HS-27A (cell line): ENCODE measurements at places on chromosomes 3 and 15.

- DNase-seq: no peak
These were observed 38.8 kb upstream of the TNFSF10 start for GRCh38 chr3:172561897-172562640.

DNA sequence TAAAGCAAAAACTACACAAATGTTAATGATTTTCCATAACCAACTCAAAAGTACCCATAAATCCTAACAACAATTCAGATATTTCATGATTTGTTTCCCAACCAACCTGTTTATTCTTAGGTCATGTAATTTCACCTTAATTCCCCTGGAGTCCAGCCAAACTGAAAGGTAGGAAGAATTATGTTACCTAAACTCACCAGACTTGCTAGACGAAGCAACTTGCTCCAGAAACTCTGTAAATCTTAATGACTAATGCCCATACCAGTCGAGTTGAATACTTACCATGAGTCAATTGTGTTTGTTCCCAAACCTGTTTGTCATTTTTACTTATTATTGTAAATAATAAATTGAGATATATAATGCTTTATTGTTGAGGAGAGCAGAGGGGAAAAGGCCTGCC is 1030.0 kb downstream of the TBL1XR1 start:
- DNase-seq: no peak

DNA sequence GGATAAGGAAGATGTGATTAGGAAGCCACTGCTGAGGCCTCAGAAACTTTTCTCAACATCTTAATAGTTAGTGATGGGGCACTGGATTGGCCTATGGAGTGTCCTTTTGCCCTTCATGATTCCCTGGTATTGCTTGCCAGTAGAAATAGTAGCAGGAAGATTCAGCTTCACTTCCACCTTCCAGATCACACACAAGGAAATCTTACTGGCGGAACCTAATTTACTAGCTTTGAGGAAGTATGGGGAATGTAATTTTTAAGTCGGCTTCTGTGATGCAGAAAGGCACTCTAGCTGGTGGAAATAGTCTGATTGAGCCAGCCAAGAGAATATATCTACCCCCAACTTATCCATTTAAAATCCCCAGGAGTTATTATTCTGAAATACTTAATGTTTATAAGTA is 46.5 kb downstream of the LPP start:
- no peak for DNase-seq

DNA sequence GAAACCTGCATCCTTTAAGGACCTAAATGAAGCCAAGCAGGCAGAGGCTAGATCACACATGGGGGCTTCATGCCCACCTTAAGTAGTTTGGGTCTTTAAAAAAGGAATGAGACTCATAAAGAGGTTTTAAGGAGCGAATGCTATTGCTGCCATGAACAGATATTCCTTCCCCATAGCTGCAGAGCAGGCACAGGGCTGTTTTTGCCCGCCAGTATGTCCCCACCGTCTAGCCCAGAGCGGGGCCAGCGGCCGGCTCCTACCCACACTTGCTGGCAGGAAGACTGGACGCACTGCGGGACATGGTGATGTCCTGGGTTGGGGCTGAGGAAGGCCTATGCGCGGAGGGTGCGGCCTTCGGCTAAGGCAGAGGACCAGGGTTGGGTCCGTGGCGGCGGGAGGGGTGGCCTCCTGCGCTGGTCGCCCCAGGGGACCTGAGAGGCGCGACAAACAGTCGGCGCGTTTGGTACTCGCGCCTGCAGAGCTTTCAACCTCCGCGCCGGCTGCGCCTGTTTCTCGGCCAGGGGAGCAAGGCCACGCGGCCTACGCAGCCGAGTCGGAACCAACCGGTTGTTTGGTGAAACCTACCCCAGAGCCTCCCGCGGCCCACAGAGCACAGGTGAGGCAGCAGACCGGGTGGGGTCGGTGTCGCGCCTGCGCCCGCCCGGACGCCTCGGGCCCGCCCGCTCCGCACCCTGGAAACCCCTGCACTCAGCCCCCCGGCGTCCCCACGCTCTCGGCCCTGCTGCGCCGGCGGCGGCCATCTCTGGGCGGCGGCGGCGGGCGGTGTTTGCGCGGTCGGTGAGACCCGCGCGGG is at the start of gene FAIM:
Gene FAIM (plus strand): TSS at position 450 of the 814 bp plus-strand sequence. CDS start 10,956 bp downstream, outside the sequence.
- no peak for DNase-seq

DNA sequence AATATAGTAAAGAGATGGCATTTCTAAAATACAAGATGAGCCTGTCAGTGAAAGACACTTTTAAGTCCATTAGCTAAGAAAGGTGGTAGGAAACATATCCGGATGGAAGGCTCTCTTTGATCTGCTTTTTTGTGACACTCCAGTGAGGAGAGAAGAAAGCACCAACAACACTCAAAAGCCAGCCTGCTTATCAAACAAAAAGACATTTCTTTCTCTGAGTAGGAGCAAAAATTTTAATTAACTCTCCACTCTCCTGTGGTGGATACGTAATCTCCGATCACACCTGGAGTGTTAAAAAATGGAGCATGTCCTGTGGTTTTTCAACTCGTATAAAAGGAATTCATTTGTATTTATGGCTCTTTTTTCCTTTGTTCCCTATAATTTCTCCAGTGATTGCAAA is 65.3 kb downstream of the OXNAD1 start:
- no peak for DNase-seq

GRCh38 chr15:26231096-26231495 is 368.0 kb upstream of the ATP10A start:
- DNase-seq: no peak
